ENCODE measurements at places on chromosomes 11 and 22.
A peak's percentile ranks its signal among the peaks of the same experiment; 100 is the strongest.

DNA sequence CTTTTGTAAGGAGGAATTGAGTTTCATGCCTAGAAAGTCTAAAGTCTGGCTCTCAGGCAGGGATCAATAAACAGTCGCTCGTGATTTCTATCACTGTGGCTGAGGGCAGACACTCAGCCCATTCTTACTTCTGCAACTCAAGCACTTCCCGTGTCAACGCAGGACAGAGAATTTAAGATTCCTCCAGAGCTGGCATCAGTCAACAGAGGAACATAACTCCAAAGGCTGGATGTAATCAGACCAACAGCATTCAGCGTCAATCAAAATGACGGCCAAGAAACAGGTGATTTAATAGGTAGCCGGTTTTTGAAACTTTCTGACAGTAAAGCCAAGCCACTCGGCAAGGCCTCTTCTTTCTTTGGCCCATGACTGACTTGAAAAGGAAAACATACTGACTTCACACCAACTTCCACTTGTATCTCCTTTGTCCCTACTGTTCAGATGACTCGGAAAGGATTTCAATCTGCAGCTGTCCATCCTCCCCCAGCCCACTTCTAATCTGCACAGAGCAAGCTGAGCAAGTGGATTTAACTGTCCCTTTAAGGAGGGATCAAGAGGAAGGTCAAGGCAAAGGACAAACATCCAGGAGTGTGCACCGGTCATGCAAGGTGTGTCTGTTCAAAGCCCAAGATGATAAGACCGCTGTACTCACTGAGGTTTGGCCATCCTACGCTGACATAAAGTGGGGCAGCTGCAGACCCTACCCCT is 9.5 kb downstream of the VPS37C start:
- no peak overlapping the region for H3K4me3 ChIP-seq
- H3K27ac ChIP-seq = no peak overlapping the region
- H3K27me3 ChIP-seq = no peaks in the 10 kb centered on the region
- peaks cover 35% of the 10 kb centered on the region for H3K4me1 ChIP-seq

DNA sequence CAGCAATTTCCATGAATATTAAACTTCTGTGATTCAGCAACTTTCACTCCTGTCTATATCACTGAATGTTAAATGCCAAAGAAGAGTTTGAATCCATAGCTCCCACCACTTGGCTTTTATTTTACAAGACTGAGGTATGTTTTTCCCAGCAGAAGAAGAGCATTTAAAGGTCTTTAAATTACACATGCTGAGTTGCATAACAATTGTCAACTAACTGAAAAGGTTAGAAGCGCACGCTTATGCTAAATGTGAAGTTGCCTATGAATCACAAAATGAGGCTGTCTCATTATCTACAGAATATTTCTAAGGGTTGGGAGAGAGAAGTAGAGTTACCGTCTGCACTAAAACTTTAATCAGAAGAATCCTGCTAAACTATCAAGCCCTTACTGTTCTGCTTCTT is 1086.3 kb downstream of the FAM181B start:
- no peaks in the 10 kb centered on the region for H3K36me3 ChIP-seq
- no peaks in the 10 kb centered on the region for H3K27me3 ChIP-seq
- H3K27ac ChIP-seq = no peak overlapping the region

- no peaks in the 10 kb centered on the region for H3K4me1 ChIP-seq
- H3K27ac ChIP-seq = no peak overlapping the region
- no peaks in the 10 kb centered on the region for H3K27me3 ChIP-seq
- no peak overlapping the region for H3K4me3 ChIP-seq
Observed at GRCh38 chr22:44650806-44651205, 51.2 kb upstream of the PRR5 start.

- no peak overlapping the region for H3K27ac ChIP-seq
- no peak for DNase-seq
- no peaks in the 10 kb centered on the region for H3K36me3 ChIP-seq
- no peaks in the 10 kb centered on the region for H3K27me3 ChIP-seq
- peaks cover 9% of the 10 kb centered on the region for H3K4me1 ChIP-seq
Observed at GRCh38 chr11:102470251-102470650, 17.7 kb upstream of the TMEM123 start.

DNA sequence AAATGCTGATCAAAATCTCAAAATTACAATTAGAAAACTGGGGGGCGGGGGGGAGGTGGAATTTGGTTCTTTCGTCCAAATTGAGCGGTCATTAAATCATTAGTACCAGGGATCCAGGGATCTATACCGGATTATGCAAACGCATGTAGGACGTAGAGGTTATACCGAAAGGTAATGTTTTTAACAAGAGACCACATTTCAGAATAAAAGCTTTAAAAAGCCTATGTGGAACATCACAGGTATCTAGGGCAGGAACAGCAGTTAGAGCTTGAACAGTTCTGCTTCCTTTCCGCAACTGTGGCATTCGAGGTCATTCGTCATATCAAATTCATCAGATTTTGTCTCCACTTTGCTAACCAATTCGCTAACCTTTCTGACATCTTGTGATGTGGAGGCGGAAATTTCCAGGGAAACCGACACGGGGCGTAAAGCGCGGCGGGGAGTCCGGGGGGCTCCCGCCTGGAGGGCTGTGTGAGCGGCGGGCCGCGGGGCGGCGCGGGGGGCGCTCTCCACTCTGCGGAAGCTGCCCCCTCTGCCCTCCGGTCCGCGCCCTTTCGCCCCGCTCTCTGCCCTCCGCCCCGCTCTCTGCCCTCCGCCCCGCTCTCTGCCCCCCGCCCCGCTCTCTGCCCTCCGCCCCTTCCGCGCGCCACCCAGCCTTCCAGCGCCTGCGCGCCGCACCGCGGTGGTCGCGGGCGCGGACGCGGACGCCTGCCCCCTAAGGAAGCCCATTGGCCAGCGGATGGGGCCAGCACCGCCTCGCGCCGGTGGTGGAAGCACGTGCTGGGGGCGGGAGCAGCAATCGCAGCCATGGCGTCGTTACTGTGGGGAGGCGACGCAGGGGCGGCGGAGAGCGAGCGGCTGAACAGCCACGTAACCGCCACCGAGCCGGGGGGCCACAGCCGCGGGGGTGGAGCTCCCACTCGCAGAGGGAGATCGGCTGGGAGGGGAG is at the start of gene DDX25:
Gene DDX25, plus strand, starts transcription at position 798 of the 949 bp plus-strand sequence. Its CDS starts 10 bp downstream, at position 808.
- no peak within 1 kb of the TSS for H3K27ac ChIP-seq
- no peaks in the 10 kb centered on the region for H3K4me1 ChIP-seq
- peaks cover 22% of the 10 kb centered on the region for H3K36me3 ChIP-seq
- peaks cover 6% of the 10 kb centered on the region for H3K27me3 ChIP-seq
- DNase-seq = no peak

DNA sequence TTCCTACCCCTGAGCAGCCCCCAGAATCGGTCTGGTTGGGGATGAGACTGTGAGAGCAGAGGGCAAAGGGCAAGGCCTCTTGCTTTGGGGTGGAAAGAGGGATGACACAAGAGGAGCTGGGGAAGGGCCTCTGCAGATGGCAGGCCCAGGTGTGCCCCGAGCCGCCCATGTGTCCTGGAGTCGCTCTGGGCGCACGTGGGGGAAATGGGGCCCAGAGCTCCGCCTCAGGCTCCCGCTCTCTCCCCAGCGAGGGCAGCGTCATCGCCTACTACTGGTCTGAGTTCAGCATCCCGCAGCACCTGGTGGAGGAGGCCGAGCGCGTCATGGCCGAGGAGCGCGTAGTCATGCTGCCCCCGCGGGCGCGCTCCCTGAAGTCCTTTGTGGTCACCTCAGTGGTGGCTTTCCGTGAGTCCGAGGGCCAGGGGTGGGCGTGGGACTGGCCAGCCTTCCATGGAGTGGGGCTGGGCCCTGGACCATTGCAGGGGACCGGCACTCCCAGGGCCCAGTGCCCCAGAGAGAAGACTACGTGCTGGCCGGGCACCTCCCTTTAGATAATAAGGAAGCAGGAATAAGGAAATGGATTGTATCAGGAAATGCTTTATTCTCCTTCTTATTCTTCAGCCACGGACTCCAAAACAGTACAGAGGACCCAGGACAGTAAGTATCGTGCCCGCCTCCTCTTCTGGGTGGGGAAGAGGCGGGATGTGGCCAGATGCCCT is 30.1 kb downstream of the ST14 start:
- no peaks in the 10 kb centered on the region for H3K27me3 ChIP-seq
- H3K4me3 ChIP-seq = no peak overlapping the region
- no peaks in the 10 kb centered on the region for H3K4me1 ChIP-seq
- DNase-seq = no peak
- H3K36me3 ChIP-seq = no peaks in the 10 kb centered on the region
- H3K27ac ChIP-seq = no peak overlapping the region

GRCh38 chr22:29031227-29032011 is 30.2 kb downstream of the C22orf31 start:
- DNase-seq = peak; percentile 99
- no peaks in the 10 kb centered on the region for H3K36me3 ChIP-seq
- no peaks in the 10 kb centered on the region for H3K27me3 ChIP-seq
- peak overlapping the region; percentile 36 for H3K4me3 ChIP-seq

DNA sequence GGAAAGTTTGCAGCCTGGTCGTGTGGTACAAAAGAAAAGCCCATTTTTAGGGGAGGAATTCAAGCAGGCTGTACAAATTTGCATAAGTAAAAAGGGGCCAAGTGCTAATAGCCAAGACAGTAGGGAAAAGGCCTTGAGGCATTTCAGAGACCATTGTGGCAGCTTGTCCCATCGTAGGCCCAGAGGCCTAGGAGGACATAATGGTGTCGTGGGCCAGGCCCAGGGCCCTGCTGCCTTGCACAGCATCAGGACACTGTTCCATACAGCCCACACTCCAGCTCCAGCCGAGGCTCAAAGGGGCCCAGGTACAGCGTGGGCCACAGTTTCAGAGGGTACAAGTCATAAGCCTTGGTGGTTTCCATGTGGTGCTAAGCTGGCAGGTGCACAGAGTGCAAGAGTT is 106.9 kb downstream of the GRIK4 start:
- H3K27me3 ChIP-seq = no peaks in the 10 kb centered on the region
- H3K4me3 ChIP-seq = no peak overlapping the region
- H3K36me3 ChIP-seq = no peaks in the 10 kb centered on the region
- H3K27ac ChIP-seq = no peak overlapping the region
- H3K4me1 ChIP-seq = no peaks in the 10 kb centered on the region

DNA sequence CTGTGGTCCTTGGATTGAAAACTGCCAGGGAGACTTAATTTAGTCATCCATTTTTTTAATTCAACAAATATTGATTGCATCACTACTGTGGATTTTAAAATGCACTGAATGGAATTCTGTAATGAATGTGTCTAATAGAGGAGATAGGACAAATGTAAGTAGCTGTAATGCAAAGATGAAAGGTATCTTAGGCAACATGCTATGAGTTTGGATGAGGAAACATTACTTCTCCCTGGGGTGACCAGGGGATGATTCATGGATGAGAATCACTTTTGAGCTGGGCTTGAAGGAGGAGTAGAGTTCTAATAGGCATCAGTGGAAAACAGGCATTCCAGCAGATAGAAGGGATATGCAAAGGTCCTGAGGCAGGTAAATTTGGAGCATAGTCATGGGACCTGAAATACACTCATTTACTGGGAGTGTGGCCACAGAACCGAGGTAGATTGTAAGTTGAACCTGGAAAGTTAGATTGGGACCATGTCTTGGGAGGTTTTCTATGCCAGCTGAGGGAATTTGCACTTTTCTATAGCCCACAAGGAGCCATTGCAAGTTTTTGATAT is 43.4 kb downstream of the PKNOX2 start:
- no peak for DNase-seq
- no peak overlapping the region for H3K4me3 ChIP-seq
- H3K27ac ChIP-seq = no peak overlapping the region
- no peaks in the 10 kb centered on the region for H3K4me1 ChIP-seq
- no peaks in the 10 kb centered on the region for H3K36me3 ChIP-seq

DNA sequence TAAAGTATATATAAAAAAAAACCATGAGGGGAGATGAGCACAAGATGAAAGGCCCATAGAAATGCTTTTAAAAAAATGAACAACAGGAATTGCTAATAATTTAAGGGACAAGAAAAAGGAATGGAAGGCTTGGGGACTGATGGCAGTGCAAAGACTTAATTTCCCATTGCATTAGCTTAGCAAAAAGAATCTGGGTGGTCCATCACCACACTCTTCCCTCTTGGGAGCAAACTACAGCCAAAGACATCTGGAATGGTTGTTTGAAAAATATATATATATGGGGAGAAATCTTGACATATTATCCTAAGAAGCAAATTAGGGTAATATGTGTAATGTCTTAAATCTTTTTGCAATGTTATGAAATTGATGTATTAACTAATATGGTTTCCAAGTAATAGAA is 727.1 kb downstream of the METTL15 start:
- H3K4me1 ChIP-seq = peaks cover 49% of the 10 kb centered on the region
- H3K27ac ChIP-seq = peak overlapping the region; percentile 98
- DNase-seq = no peak
- H3K27me3 ChIP-seq = no peaks in the 10 kb centered on the region

DNA sequence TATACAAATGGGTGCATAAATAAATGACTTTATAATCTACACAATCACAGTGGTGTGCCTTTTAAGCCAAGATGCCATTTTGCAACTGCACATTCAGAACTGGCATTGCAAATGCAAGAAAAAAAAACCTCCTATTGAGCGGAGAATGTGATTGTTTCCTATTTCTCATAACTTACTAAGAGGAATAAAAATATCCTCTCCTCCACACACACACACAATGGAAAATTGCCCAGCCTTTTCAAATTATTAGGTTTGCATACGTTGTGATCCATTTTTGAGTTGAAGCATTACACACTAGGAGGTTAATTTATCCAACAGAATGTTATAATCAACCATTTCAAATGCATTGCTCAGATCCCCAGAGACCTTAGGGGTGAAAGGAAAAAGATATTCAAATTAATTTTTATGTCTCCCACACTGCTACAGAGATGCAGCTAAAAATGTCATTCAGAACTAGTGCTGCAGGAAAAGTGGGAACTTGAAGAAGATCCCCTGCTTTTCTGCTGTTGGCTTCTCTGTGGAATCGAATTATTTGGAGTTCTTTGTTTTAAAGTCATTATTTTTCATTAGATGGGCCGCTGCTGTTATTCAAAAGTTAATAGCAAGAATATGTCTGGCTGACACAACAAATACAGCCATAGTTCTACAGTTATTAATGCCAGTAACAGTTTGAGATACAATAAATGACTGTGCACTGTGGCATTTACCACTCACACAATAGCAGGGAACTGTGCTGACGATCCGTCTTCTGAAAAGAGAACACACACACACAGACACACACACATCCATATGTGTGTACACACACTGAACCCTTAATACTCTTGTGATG is 299.9 kb upstream of the ANO5 start:
- no peak for DNase-seq
- no peaks in the 10 kb centered on the region for H3K4me1 ChIP-seq
- H3K27me3 ChIP-seq = no peaks in the 10 kb centered on the region
- no peaks in the 10 kb centered on the region for H3K36me3 ChIP-seq
- no peak overlapping the region for H3K27ac ChIP-seq
- H3K4me3 ChIP-seq = no peak overlapping the region

GRCh38 chr22:38802671-38803121 is 8.8 kb upstream of the DNAL4 start:
- peaks cover 6% of the 10 kb centered on the region for H3K27me3 ChIP-seq
- H3K36me3 ChIP-seq = no peaks in the 10 kb centered on the region
- H3K27ac ChIP-seq = no peak overlapping the region
- no peak overlapping the region for H3K4me3 ChIP-seq
- H3K4me1 ChIP-seq = 0 out of 2 replicates have a peak, but pooled peaks cover under 1% of the 10 kb centered on the region
